ENCODE measurements at places on chromosomes 11 and 22.

GRCh38 chr22:40312050-40312449 lies 34.2 kb upstream of the ADSL start:
- no peak for DNase-seq

DNA sequence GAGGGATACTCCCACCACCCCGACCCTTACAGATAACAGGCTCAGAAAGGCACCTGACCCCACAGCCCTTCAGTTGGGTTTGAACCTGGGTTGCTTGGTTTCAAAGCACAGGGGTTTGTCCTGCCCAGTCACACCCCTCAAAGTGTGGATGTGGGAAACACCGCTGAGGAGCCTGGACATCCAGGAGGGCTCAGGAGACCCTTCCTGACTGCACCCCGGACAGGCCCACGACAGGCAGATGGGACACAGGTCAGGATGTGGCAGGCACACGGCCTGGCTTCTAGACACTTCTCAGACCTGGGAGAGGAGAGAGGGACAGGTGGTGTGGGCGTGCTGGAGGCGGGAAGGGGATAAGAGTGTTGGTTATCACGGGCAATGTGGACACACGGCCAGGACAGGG lies 932.3 kb downstream of the BRD1 start:
- no peak for DNase-seq

- DNase-seq: no peak
Observed at GRCh38 chr11:112156956-112157766, 6.7 kb downstream of the IL18 start.

DNA sequence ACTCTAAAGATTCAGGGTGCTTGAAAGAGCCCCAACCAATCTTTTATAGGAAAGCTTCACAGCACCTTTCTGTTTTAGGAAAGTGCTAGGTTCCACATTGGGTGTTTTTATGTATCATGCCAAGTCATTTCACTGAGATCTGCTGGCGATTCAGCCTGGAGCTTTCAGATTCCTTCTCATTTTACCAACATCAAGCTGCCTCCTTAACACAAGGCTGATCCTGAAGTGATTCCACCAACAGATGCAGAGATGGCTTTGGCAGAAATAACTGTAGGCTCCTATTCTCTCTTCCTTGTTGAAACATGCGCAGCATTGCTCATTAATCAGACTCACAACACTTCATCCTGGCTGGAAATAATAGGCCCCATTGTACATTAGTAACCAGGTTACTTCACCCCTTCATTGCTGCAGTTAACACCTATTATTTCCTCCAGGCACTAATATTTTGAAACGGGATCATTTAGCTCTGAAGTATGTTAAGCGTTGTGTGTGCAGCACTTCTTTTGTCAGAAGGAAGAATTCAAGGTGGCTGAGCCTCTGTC lies 89.0 kb downstream of the OPCML start:
- DNase-seq: no peak

DNA sequence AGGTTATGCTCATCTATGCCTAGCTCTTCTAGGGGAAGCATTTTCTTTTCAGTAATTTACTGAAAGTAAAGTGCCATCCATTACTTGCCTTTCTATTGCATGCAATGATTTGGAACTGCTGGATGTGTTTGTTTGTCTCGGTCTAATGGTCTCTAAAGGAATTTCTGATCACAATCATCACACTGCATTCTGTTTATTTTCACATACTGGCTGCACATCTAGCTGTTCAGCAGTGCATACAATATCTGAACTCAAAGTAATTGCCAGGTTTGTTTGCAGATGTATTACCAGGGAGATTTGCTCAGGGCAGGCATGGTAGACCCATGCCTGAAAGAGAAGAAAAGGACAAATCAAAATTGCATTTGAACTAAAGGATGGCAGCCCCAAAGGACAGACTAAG lies 36.4 kb upstream of the CWF19L2 start:
- no peak for DNase-seq

GRCh38 chr11:9277176-9277575 lies 12.0 kb upstream of the DENND5A start:
- DNase-seq: no peak

DNA sequence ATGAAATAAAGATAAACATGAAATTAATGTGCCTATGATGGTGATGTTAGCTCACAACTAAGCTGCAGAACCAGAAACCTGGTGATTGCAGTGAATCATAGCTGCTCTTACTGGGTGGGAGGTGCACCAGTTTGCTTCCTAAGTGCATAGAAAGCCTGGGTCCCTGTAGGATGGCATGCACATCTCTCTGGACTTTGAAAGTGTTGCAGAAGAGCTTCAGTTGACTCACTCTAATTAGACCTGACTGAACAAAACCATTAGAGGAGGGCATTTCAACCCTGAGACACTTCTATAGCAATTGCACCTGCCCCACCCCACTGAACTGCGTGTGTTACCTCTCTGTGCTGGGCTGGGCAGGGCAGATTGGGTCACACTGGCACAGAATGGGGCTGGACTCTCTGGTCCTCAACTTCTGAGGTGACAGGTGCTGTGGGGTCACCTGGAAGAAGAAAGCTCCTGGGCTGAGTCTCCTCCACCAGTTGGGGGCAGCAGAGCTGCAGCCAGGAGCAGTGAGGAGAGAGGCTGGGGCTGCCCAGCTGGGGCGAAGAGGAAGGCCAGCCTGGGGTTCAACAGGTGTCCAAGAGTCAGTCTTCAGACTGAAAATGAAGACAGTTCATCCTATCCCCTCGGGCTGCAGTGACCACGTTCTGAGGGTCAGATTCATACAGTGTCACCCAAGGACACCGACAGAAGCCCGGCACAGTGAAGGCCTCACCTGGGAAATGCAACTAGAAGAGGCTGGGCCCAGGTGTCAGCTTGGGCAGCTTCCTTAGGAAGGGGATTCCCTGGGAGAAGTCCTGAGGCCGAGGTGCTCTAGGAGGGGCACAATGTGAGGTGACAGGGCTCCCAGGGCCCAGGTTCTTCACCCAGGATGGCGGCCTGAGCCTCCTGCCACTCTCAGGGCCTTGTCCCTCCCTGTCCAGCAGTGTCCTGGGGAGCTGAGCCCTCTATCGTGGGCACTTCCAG lies 58.1 kb downstream of the GGTLC2 start:
- DNase-seq: no peak

- DNase-seq: no peak
Observed at GRCh38 chr11:82858556-82859091, 41.6 kb downstream of the PRCP start.

DNA sequence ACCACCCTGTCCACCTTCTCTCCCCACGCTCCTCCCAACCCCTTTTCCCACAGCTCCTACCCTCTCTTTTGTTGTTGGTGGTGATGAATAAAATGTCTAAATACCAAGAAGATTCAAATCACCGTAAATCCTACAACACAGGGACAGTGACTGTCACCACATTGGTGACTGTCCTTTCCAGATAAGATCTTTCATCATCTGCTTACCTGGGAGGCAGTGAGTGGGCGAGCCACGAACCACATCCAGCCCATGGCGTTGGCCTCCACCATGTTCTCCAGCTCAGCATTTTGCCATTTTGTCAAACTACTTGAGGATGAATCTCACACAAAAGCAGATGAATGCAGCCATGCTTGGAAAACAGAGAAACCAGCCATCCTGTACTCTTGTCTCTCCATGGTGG lies 6.7 kb upstream of the CYTH4 start:
- no peak for DNase-seq

GRCh38 chr22:25153961-25154666 lies 45.5 kb upstream of the CRYBB3 start:
- DNase-seq: no peak
